ENCODE measurements at places on chromosomes 5 and 9.

- no peak for DNase-seq
These were observed 442.7 kb downstream of the CDK5RAP2 start for GRCh38 chr9:120137186-120137840.

DNA sequence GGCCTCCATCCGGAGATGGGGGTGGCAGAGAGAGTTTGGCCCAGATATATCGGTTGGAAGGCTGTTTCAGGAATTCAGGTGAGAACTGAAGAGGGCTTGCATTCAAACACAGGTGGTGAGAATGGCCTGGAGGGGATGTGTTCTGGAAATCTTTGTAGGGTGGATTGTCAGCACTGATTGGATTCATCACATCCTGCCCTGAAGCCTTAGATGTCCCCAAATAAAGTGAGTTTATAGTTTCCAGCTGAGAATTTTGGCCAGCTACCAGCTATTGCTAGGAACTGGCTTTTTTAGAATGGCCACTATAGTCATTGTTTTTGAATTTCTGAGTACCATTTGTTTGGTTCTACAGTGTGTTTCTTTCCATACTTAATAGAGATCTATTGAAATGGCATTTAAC, 46.1 kb upstream of the ANKH start:
- DNase-seq: no peak

- no peak for DNase-seq
These were observed 335.3 kb upstream of the CDH18 start for GRCh38 chr5:20323323-20323722.

GRCh38 chr5:81631124-81631523, 119.8 kb downstream of the SSBP2 start:
- DNase-seq: no peak

- DNase-seq: no peak
These were observed 5.4 kb downstream of the MRPS27 start for GRCh38 chr5:72314571-72315172.

GRCh38 chr5:81247441-81247972, 14.4 kb downstream of the CKMT2 start:
- no peak for DNase-seq

- no peak for DNase-seq
These were observed 61.0 kb upstream of the RAD23B start for GRCh38 chr9:107222020-107222522.

DNA sequence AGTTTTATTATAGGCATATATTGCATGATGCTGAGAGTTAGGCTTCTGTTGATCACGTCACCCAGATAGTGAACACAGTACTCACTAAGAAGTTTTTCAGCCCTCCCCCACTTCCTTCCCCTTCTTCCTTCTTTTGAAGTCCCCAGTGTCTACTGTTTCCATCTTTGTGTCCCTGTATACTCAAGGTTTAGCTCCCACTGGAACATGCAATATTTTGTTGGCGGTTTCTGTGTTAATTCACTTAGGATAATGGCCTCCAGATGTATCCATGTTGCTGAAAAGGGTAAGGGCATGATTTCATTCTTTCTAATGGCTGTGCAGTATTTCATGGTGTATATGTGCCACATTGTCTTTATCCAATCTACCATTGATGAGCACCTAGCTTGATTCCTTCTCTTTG, 764.3 kb downstream of the MTRR start:
- no peak for DNase-seq

DNA sequence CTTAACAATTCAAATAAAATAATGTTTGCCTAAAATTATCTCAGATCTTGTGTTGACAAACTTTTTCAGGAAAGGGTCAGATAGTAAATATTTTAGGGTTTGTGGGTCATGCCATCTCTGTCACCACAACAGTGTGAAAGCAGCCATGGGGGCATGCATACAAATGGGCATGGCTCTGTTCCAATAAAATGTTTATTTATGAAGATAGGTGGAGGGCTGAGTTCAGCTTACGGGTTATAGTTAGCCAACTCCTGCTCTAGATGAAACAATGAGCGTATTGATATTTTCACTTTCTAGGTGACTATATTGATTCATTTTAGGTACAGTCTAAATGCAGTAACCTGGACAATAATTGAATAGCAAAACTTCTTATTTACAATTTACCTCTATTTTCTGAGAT, 533.8 kb upstream of the CLINT1 start:
- no peak for DNase-seq

DNA sequence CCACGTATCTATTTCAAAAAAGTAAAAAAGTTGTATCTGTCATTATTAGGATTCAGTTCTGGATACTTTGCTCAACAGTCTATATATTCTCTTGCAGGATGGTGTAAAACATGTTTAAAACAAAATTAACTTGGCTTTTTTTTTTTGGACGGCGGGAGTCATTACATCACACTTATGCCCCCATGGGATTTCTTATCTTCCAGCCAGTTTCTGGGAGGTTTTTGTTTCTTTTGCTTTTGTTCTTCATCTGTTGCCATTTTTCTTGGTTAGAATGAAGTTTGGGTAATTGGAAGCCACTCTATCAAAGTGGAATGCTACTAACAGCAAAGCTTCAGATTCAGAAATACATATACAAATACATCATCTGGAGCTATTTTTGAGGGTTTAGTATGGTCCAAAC, 1.8 kb upstream of the STARD4 start:
- DNase-seq: no peak

- DNase-seq: no peak
These were observed 228.1 kb upstream of the CYLC2 start for GRCh38 chr9:102767076-102767475.

DNA sequence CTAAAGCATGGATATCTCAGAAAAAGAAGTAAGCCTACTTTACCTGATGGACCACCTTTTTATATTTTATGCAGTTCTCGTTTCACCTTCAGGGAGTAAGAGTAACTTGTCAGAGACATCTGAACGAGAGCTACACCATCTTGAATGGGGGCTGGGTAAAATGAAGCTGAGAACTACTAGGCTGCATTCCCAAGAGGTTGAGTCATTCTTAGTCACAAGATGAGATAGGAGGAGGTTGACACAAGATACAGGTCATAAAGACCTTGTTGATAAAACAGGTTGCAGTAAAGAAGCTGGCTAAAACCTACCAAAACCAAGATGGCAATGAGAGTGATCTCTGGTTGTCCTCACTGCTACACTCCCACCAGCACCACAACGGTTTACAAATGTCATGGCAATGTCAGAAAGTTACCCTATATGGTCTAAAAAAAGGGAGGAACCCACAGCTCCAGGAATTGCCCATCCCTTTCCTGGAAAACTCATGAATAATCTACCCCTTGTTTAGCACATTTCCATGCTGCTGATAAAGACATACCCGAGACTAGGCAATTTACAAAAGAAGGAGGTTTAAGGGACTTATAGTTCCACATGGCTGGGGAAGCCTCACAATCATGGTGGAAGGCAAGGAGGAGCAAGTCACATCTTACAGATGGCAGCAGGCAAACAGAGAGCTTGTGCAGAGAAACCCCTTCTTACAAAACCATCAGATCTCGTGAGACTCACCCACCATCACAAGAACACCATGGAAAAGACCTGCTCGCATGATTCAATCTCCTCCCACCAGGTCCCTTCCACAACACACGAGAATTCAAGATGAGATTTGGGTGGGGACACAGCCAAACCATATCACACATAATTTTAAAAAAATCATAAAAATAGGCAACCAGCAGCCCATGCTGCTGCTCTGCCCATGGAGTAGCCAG, 62.5 kb downstream of the GIN1 start:
- no peak for DNase-seq

DNA sequence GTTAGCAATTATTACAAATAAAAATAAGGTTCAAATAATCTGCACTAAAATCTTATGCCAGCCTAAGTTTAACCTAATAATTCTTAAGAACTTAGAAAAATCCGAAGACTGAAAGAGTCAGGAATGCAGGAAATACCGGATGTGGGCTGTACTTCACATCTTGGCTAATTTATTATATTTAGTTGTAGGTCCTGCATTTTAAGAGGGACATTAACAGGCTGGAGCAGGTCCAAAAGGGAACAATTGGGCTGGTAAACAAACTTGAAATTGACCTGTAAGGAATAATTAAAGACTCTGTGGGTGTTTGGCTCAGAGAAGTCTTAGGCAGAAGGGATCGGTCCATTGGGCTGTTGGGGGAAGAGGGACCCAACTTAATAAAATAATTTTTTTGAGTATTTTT, 18.4 kb downstream of the GLRA1 start:
- no peak for DNase-seq
